Hypothalamus (tissue), 51 donors: ENCODE measurements at places on chromosomes 6 and 20.

GRCh38 chr6:79737172-79737571, 106.0 kb downstream of the SH3BGRL2 start:
- no peak for DNase-seq

DNA sequence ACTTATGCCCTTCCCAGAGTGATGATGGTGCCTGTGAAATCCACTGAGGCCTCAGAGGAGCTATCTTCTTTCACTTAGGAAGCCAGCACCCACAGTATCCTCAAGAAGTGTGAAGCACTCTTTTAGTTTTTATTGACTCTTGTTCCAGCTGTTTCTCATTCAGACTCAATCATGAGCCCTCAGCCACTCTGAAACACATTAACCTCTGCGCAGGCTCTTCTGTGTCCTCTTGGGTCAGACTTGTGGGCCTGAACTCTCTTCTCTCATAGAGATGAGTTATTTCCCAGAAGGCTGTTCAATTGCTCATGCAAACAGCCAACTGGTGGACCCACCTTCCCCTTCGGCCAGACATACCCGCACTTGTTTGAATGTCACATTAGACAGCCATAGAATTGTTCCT, 27.8 kb upstream of the PREP start:
- no peak for DNase-seq

DNA sequence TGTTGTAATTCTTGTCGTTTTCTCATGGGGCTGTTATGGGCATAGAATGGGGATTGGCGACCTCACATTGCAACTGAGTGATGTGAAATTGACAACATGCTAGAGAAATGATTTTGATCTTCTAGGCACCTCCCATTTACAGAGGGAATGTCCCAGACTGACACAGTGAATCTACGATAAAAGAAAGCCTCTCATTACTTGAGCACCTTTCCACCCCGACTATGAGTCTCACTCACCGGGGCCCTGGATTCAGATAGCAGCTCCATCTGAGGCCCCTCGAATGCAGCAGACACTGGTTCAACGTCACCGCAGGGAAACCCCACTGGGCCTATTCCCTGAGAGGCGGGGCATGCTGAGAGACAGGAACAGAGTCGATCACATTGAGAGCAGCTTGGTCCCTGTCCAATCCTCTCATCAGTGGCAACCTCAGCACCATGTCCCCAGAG, 49.1 kb downstream of the NFATC2 start:
- DNase-seq = no peak

- DNase-seq = no peak
Measured at GRCh38 chr6:137873273-137873762, 6.3 kb downstream of the TNFAIP3 start.

DNA sequence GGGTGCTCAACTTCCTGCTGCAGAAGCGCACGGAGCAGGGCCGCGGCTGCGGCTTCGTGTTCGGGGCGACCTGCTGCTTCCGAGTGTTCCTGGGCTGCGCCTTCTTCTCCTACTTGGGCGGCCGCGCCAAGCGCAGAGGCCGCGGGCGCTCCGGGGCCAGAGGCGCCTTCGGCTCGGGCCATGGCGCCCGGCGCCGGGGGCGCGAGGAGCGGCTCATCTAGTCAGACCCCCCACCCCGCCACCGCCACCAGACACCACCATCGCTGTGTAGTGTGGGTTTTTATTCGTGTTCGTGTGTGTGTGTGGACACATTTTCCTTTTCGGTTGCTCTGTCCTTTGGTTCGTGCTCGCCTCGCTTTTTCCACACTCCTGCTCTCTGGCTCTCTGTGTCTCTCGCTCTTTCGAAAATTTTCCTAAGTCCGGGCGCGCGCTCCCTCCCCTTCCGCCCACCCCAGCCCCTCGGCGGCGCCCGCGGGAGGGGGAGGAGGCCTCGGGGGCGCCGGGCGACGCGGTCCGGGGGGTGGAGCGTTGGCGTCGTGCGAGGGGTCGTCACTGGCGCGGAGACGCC, 38.1 kb downstream of the GNAS start:
- DNase-seq = no peak

GRCh38 chr6:53639520-53639919, 26.0 kb downstream of the KLHL31 start:
- no peak for DNase-seq

DNA sequence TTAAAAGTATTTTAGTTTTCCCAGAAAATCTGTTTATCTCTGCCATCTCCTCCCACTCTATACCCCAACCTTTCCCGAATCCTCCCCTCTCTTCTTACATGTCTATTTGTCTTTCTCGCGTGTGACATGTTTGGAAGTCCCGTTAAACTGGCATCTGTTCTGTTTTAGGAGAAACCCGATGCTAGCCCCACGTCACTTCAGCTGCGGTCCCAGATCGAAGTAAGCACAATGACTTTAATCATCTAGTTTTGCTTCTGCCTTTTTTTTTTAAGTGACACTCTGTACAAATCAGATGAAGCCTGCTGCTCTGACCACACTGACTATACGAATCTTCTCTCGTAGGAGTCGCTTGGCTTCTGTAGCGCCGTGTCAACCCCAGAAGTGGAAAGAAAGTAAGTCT, 97.4 kb downstream of the SASH1 start:
- no peak for DNase-seq

- DNase-seq = no peak
Measured at GRCh38 chr6:117205876-117206275, 59.5 kb upstream of the VGLL2 start.

DNA sequence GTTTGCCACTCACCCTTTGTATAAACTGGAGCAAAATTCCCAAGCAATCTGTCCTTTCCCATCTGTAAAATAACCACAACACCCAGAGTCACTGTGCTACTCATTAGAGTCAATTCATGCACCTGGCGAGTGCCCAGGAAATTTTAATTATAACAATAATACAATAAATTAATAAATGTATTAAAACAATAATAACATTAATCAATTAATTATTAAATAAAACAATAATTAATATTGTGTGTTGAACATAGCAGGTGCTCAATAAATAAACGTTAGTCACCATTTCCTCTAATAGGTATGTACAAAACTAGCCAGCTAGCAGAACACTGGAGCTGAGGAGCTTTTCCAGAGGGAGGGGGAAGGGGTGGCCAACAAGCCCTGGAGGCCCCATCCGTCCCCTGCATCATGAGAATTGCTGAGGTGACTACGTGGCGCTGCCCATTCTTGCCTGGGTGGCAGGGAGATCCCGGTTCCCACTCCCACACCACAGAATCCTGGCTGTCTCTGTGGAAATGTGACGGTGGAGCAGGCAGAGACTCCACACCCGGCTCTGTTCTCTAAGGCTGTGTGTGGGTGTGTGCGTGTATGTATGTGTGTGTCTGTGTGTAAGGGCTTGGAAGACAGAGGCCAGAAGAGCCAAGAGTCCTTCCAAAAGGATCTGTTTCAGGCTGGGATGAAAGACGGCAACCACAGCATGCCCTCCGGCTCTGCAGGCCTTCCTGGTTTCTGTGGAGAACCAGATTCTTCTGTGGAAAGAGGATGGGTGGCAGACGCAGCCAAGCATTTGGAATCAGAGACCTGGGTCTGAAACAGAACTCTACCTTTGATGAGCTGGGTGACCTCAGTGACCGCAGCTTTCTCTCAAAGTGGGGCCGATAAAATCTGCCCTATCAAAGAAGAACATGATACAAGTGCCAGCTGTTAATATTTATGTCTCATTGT, 18.8 kb upstream of the EZR start:
- DNase-seq = no peak

- no peak for DNase-seq
Measured at GRCh38 chr6:156564807-156565149, 212.4 kb upstream of the ARID1B start.

DNA sequence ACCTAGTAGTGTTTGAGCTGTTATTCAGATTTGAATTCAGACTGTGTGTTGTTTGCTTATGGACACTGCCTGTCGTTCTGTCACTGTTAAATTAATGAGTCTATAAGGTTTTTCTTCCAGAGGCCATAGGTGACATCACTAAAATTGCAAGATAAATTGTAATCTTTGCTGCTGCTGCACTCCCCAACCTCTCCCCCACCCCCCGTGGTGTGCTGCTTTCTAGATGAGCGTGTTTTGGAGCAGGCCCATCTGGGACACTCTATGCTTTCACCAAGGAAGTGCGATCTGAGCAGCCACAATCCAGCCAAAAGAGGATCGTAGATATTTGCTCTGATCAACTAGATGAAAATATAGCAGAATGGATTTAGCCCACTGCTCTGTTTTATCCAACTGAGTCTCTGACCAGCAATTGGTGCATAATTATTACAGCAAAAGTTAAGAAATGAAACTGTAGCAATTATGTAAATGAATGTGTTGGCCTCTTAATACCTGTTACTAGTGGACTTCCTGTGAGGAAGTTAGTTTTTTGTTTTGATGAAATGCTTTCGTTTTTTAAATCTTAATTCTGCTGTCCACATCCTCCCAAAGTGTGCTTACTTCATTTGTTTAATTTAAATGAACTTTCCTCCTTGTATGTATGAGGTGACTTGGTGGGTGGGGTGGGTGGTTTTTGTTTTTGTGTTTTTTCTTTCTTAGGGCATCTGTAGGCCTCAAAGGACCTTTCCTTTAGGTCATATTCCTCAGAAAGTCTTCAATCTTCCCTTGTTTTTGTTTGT, 58.1 kb downstream of the RPRD1B start:
- DNase-seq = no peak

DNA sequence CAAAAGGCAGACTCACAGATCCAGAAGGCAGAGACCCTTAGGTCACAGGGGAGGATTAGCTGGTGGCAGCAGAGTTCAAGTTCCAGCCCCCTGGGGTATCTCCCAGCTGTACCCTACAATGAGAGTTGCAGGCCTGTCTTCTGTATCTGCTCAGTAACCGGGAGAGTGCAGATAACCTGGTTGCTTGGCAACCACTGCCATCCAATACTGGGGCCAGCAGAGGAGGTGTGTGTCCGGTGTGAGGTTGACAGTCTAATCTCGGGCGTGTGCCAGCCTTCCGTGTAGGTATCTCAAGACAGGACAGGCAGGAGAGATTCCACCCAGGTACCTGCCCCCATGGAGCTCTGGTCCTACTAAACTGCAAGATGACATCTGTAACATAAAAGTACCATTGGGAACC, 56.6 kb upstream of the TBC1D7 start:
- no peak for DNase-seq

- no peak for DNase-seq
Measured at GRCh38 chr6:45376310-45377042, 1.3 kb downstream of the SUPT3H start.

- no peak for DNase-seq
Measured at GRCh38 chr6:53111865-53112264, 36.8 kb downstream of the GCM1 start.

- DNase-seq = no peak
Measured at GRCh38 chr6:68279793-68280557, 355.1 kb upstream of the ADGRB3 start.

- no peak for DNase-seq
Measured at GRCh38 chr6:57163956-57164355, 8.2 kb upstream of the BAG2 start.

- no peak for DNase-seq
Measured at GRCh38 chr6:93644611-93645010, 225.3 kb upstream of the EPHA7 start.

DNA sequence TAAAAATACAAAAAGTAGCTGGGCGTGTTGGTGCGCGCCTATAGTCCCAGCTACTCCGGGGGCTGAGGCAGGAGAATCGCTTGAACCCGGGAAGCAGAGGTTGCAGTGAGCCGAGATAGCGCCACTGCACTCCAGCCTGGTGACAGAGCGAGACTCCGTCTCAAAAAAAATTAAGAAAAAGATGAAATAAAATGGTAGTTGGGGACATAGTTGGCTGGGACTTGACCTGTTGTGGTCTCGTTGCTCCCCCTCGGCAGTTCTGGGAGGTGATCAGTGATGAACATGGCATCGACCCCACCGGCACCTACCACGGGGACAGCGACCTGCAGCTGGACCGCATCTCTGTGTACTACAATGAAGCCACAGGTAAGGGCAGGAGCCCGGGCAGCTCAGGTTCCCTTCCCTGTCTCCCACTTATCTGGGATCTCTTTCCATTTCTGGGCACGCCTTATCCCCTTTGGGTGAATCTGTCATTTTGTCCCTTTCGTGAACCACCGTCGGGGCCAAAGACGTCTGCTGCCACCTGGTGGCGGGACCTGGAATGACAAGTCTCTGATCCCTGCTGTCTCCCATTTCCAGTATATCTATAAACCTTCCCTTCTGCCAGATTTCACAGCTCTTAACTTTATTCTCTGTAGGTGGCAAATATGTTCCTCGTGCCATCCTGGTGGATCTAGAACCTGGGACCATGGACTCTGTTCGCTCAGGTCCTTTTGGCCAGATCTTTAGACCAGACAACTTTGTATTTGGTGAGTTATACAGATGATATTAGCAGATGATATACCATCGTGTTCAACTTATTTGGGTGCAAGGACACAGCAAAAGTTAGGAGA, 2.3 kb downstream of the TUBB start:
- no peak for DNase-seq

DNA sequence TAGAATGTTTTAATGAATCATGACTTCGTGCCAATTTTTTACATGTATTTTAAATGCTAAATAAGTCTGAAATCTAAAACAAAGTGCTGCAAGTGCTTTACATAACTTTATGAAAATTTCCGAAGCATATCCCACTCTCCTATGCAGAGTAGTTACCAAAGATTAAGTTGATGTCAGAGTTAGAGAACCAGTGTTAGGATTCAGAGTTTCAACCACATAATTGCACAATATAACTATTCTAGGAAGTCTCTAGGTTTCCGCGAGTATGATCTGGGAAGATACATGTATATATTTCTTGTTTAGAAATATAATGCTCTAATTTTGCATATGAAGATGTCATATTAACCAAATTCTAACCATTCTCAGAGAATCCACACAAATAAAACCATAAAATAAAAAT, 74.8 kb downstream of the ASCC3 start:
- no peak for DNase-seq

DNA sequence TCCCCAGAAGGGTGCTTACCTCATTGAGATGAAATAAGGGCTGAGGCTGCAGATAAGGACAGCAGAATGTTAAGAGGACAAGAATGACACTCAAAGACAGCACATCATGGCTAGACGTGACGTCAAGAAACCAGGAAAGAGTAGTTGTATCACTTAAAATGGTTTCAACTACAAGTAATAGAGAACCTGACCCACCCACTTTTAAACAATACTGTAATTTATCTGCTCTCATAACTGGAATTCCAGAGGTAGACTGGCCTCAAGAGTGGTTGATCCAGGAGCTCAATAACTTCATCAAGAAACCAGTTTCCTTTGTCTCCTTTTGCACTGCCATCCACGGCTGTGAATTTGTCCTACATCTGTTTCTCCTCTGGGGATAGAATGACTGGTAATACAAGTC, 187.1 kb downstream of the EYA4 start:
- DNase-seq = no peak

GRCh38 chr6:52512199-52512598, 64.7 kb downstream of the TRAM2 start:
- DNase-seq = peak; percentile 11
